Stimulated activated CD8-positive, alpha-beta memory T cell treated with anti-CD3 and anti-CD28 coated beads, Interleukin-4, amount 100 ng/mL, for 1 hour (primary cell): ENCODE measurements at places on chromosomes 7 and 10.

DNA sequence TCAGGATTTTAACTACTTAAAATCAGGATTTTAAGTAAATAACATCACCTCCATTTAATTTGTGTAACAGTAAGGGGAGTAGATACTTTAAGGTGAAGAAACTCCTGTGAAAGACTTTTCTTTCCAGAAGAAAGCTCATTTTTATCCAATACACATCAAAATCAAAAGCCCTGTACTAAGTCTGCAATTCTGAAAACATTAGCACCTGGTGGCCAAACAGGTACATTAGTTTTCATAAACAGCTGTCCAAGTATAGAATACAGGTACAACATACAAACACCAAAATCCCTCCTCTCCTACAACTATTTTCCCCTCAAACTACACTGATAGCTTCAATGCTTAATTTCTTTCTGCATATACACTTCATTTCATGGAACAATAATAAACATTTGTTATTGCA lies 22.9 kb downstream of the FAM3C start:
- DNase-seq: no peak

GRCh38 chr7:33895025-33895804 lies 10.1 kb upstream of the BMPER start:
- DNase-seq: peak; percentile 40

DNA sequence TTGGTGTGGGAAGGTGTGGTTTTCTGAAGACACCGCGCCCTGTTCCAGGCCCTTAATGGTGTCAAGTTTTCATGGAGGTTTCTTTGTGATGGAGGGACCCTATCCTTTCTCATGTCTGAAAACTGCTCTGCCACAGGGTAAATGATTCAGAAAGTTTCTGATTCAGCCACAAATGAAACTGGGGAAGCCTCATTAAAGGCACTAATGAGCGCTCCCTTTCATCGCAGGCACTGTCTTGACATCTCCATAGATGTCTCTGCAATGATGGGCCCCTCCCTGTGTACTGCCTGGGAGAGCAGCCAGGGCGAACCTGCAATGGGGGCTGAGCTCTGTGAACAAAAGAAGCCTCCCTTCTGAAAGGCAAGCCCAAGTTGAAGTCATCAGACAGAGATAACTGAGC lies 355.3 kb downstream of the PRPF18 start:
- no peak for DNase-seq

- DNase-seq: no peak
Observed at GRCh38 chr7:31192986-31193385, 140.9 kb downstream of the ADCYAP1R1 start.
